ENCODE measurements at places on chromosomes 5 and 9.

DNA sequence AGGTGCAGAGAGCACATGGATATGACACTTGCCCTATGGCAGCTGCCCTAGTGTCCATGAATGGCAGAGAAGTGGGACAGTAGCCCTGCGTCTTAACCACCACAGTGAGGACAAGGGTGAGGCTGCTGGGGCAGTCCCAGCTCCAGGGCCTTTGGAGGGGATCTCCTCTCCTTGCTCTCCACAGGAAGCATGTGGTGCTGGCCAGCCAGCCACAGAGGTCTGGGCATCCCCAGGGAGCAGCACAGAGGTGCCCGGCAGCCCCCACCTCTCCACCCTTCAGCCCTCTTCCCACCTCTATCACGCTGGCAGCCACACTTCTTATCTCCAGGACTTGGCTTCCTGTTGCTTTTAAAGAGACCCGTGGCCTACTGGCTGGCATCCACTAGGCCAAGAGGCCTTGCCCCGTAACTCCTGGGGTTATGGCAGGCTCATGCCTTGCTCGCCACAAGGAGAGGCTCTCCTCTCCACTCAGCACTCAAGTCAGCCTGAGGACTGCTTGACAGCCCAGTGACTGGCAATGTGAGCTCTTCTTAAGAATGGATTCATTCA is 21.9 kb downstream of the CSF2 start:
- no peak for DNase-seq

DNA sequence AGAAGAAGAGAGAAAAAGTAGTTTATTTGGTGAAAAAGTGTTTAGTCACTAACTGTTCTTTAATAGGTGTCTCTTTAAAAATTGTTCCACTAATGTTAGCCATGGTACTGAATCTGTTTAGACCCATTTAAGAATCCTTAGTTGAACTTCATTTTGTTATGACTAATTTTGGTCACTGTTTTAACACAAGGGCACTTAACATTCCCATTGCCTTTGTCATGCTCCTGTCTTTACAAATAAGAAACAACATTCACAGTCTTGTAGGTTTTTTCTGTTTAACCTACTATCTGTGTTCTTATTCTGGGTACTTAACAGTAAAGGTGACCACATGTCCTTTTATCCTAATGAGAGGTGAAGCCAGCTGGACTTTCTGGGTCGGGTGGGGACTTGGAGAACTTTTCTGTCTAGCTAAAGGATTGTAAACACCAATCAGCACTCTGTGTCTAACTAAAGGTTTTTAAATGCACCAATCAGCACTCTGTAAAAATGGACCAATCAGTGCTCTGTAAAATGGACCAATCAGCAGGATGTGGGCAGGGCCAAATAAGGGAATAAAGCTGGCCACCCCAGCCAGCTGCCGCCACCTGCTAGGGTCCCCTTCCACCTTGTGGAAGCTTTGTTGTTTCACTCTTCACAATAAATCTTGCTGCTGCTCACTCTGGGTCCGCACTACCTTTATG is 116.7 kb downstream of the WDR70 start:
- peak; percentile 39 for DNase-seq

GRCh38 chr9:27303219-27303618 is 6.3 kb upstream of the EQTN start:
- peak; percentile 5 for DNase-seq

DNA sequence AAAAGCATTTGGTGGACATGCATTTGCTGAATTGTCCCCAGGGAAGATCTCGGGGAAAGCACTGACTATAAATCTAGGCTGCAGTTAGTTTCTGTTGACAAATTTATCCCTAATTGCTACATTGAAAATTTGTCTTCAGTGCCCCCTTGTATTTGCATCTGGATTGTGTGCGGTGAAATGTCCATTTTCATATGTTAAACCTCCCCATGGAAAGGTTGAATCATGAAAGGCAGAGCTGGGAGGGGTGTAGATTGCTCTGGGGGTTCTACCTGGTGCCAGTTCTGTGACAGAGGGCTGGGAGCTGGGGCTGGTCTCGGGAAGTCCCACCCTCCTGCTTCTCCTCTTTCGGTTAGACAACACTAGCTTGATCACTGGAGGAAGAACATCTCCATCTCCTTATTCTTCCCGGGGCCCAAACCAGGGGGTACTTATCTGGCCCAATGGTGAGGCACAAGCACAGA is 101.9 kb downstream of the GADD45G start:
- DNase-seq, result no peak

DNA sequence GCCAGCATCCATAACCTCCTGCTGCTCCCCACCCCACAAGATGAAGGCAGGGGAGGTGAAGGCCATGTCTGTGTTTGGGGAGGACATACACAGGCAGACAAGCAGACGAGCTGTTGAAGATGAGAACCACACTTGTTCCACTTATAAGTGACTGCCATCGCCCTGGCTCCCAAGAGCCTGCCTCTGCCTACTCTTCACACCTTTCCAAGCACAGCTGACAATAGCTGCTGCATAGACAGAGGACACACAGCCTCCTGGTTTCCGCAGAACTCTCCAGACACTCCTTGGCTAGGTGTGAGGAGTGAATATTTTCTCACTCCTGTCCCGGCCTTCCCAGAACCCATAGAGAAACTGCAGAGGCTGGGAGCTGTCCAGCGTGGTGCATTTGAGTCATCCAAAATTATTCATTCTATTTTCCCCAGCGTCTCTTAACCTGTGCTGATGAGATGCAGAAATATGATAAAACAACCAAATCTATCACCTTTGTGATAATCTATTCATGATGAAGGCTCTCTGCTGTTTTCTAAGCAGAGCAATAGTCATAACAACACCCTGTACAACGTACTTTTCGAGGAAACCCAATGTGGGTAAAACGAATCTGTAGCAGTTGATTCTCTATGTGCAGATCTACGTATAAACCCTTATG is 24.7 kb downstream of the KLF9 start:
- peak; percentile 39 for DNase-seq

DNA sequence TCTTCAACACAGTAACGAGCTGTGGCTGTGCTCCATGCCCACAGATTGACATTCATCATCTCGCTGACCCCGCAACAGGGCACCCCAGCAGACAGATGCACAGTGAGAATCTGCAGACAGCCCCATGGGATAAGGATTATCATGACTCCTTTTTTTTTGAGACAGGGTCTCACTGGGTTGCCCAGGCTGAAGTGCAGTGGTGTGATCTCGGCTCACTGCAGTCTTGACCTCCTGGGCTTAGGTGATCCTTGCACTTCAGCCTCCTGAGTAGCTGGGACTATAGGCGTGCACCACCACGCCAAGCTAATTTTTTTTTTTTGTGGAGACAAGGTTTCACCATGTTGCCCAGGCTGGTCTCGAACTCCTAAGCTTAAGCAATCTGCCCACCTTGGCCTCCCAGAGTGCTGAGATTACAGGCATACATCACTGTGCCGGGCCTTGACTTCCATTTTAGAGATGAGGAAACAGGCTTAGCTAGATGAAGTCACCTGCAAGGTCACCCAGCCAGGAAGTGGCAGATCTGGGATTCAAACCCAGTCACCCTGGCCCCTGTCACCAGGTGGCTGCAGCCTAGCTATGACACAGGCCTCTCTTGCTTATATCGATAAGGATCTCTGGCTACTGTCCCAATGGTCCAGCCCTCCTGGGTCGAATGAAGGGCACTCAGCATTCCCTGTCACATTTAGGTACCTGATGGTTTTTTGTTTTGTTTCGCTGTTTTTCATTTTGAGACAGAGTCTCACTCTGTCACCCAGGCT is 5.1 kb downstream of the AIF1L start:
- no peak for DNase-seq

- DNase-seq, result peak; percentile 62
These were observed 196.4 kb downstream of the TRPM3 start for GRCh38 chr9:70924895-70925547.

DNA sequence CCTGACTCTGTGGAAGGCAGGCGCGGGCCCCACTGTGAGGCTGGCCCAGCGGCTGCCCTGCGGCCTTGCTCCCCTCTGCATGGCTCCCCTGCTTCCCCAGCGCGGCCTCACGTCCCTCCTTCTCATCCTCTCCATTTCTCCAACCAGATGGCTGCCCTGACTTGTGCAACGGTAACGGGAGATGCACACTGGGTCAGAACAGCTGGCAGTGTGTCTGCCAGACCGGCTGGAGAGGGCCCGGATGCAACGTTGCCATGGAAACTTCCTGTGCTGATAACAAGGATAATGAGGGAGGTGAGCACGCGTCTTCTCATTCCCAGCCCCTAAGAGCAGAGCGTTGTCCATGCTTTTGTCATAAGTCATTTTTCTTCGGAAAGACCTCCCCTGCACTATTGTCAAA is 129.0 kb upstream of the WWC1 start:
- no peak for DNase-seq

- no peak for DNase-seq
These were observed at the start of gene PAPPA for GRCh38 chr9:116153765-116154333. PAPPA (plus strand) TSS chr9:116153791; CDS start chr9:116154173, 382 bp downstream.

DNA sequence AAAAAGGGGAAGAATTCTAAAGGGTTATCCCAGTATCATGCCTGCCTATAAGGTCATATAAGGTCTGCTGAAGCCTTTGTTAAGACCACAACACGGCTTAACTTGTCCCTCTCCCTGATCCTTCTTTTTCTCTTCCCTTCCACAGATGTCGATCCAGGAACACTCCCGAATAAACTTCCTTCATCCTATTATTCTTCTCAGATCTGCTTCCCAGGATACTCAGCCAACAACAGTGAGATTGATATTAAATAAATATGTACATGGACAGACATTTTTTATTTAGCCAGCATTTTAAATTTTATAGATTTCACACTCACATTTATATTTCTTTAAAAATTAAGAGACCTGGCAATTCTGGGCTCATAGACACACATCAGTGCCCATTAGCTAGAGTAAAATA is 44.1 kb downstream of the DPYSL3 start:
- no peak for DNase-seq

- DNase-seq, result no peak
These were observed 49.6 kb downstream of the KCNN2 start for GRCh38 chr5:114411380-114411931.

GRCh38 chr9:113380869-113381378 is 4.1 kb upstream of the HDHD3 start:
- no peak for DNase-seq

GRCh38 chr9:77158772-77159513 is 18.4 kb upstream of the VPS13A start:
- DNase-seq, result peak; percentile 15

GRCh38 chr9:112174222-112174964 is 704 bp downstream of the SUSD1 start:
- DNase-seq, result peak; percentile 87

DNA sequence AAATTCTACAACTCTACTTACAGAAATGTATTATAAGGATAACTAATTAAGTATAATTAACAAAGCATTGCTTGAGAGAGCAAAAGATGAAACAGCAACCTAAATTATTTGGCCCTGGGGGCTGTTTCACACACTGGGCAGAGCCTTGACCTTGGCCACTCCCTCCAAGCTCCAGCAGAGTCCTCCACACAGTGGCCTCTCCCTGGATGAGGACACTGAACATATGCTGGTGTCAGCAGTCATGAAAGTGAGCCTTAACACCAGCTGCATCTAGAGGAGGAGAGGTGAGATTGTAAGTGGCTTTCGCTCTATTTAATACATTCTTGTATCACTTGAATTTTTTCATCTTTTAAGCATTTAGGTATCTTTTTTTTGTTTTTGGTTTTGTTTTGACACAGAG is 23.3 kb upstream of the ZDHHC12 start:
- no peak for DNase-seq

DNA sequence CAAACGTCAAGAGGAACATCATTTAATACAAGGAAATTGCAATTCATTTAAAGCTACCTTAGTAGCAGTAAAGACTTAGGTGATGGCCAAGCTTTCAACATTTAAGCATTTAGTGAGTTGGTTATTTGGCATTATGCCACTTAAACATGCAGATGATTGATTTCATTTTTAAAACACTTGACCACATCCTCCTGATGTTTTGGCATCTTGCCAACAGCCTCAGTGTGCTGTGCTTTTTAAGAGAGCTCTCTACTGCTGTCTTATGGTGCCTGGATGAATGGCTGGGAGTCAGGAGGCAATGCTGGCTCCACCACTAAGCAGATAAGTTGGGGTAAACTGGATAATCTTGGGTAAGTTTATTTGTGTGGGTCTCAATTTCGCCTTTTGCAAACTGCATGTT is 364.5 kb downstream of the MAN2A1 start:
- DNase-seq, result no peak

DNA sequence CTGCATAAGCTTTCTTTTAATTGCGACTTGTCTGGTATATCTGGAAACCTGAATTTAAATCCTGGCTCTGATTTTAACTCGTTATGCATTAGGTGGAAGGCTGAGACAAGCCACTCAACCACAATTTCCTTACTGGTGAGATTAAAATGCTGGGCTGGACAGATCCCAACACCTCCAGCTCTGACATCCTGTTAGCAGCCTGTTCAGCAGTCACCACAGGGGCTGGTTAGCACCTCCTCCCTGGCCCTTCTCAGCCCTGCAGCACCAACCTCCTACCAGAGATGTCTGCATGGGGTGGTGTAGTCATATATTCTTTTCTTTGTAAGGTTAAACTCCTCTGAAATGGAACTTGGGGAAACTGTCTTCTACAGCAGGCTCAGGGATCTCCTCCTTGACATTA is 156.5 kb upstream of the NFIL3 start:
- peak; percentile 30 for DNase-seq

- DNase-seq, result no peak
These were observed 1.1 kb downstream of the EIF4E1B start for GRCh38 chr5:176631383-176632200.

DNA sequence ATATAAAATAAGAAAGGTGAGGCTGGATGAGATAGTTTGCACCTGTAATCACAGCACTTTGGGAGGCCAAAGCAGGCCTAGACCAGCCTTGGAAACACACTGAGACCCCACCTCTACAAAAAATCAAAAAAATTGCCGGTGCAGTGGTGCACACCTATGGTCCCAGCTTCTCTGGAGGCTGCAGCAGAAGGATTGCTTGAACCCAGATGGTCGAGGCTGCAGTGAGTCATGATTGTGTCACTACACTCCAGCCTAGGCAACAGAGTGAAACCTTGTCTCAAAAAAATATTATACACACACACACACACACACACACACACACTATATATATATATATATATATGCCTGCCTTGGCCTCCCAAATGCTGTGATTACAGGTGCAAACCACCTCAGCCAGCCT is 1.3 kb downstream of the SLC35D2 start:
- DNase-seq, result no peak
